ENCODE measurements at places on chromosomes 16 and 17.

- DNase-seq = peak; percentile 4
These were observed 11.6 kb downstream of the MYO19 start for GRCh38 chr17:36523113-36523512.

DNA sequence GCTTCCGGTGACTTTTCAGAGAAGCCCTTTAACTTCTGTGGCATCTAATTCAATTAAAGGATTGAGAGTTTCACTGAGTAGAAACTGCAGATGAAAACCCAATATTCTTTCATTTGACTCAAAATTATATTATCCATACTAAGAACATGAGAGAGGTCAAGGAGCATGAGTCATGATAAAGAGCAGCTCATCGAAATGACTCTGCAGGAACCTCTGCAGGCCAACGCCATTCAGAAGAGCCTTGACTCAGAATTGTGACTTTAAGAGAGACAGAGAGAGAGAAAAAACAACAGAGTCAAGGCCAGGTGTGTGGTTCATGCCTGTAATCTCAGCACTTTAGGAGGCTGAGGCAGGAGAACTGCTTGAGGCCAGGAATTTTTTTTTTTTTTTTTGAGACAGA lies 417.2 kb upstream of the XYLT1 start:
- no peak for DNase-seq

GRCh38 chr17:50346313-50347116 lies 589 bp downstream of the XYLT2 start:
- no peak for DNase-seq

DNA sequence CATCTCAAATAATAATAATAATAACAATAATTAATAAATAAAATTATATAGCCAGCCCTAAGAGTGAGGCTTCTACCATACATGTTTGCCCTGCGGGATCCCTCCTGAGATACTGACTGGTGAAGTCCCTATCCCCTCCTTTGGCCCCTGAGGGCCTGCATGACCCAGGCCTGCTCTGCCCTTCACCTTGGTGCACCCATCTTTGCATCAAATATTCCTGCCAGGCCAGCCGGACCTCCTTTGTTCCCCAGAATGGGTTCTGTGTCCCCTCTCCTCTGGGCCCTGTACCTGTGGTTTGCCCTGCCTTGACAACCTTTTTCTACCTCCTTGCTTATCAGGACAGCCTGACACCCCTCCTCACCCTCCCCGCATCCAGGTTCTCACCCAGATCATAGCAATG lies 2.0 kb upstream of the RNF112 start:
- DNase-seq = no peak

GRCh38 chr16:1319041-1319440 lies 9.6 kb downstream of the UBE2I start:
- DNase-seq = no peak

DNA sequence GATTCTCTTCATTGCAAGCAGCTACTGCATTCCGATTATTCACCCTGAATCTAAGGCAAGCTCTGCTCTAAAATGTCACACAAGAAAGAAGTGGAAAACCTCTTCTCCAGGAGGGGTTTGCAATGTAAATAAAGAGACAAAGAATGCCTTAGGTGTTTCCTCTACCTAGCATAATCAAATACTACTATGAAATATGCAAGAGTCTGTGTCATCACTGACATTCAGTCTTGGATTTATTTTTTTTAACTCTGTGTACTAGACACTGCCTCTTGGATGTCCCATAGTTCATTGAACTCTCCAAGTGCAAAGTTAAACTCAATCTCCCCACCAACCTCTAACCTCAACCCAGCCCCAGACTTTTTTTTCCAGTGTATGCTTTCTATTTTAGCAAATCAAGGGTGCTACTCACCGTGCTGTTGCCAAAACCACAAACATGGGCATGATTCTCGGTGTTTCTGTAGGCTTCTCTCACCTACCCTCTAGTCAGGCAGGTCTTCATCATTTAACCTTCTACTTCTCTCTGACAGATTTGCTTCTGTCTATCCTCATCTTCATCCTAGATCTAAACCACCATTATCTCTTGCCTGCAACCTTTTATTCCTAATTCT lies 329.1 kb downstream of the CDH13 start:
- DNase-seq = no peak

- no peak for DNase-seq
These were observed 4.6 kb downstream of the RAI1 start for GRCh38 chr17:17685775-17686291.

DNA sequence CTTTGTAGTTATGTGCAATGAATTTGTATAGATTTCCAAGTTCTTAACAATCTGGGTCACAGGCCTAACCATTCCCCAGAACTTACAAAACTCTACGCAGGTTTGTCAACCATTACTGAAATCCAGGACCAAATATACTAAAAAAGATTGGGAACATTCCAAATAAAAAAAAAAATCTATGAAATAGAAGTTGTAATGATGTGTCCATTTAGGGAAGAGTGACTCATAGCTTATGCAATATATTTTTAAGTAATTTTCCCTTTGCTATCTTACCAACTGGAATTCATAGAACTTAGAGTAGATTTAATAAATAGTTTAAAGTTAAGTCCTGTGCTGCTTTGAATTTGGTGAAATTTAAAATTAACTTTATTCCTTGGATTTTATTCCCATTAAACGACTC lies 393.2 kb downstream of the PMP22 start:
- no peak for DNase-seq

DNA sequence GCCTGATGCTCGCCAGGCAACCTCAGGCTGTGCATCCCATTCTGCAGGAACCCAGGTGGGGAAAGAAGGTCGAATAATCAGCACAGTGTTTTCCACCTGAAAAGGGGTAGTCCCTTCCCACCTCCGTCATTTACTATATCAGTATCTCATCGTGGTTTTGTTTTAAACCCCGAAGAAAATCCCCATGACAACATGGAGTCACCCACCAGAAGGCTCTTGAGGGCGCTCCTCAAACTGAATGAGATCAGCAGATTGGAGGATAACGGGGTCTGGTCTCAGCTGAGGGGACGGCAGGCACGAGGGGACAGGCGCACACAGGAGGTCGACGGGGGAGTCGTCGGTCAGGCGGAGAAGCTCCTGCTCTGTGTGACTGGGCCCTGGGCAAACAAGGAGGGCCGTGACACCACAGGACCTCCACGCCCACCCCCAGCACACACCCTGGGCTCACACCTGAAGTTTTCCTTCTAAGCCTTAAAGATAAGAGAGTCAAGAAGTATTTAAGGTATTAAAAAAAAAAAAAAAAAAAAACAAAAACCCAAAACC lies 44.2 kb downstream of the MARF1 start:
- no peak for DNase-seq

DNA sequence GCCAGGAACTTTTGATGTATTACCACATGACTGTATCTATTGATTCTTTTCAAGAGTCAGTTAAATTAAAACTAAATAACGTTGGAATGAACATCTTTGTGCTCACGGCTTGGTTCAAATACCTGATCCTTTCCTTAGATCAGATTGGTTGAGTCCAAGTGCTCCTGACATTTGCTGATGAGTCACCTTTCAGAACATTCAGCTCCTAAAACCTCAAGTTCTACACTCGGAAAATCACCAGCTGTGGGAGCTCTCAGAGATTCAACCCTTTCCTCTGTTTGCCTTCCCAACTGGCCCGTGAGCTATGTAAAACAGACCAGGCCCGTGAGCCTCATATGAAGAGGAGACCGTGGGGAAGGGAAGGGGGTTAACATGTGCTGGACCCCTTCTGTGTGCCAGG lies 68.1 kb downstream of the RTN4RL1 start:
- no peak for DNase-seq

DNA sequence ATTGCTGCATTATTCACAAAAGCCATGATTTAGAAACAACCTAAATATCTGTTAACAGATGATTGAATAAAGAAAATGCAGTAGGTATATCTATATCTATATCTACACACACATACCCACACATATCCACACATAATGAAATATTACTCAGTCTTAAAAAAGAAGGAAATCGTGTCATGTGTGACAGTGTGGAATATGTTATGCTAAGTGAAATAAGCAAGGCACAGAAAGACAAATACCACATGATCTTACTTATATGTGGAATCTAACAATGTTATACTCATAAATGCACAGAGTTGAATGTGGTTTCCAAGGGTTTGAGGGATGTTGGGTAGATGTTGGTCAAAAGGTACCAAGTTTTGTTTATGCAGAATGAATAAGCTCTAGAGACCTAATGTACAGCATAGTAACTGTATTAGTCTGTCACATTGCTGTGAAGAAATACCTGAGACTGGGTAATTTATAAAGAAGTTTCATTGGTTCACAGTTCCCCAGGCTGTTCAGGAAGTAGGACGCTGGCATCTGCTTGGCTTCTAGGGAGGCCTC lies 156.1 kb downstream of the FTO start:
- no peak for DNase-seq

DNA sequence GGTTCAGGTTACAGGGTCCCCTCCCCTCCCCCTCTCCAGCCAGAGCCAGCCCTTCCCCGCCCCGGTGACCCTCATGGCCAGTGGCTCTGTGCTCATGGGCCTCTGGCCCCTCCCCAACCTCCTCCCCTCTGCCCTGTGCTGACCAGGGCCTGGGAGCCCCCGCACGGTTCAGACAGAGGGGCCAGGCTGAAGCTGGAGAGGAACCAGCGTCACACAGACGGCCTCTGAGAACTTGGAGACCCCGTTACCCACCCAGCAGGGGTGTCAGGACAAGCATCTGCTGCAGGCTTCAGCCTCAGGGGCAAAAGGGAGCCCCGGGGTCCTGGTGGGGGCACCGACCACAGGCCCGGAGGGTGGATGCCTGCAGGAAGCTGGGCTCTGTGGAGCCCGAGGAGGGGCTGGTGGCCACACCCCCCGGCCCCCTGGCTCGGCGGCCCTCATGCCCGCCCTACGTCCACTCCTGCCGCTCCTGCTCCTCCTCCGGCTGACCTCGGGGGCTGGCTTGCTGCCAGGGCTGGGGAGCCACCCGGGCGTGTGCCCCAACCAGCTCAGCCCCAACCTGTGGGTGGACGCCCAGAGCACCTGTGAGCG lies at the start of gene WFIKKN1:
Gene WFIKKN1 (plus strand): TSS at position 171 of the 591 bp plus-strand sequence. CDS start 269 bp downstream, at position 440.
- no peak for DNase-seq

DNA sequence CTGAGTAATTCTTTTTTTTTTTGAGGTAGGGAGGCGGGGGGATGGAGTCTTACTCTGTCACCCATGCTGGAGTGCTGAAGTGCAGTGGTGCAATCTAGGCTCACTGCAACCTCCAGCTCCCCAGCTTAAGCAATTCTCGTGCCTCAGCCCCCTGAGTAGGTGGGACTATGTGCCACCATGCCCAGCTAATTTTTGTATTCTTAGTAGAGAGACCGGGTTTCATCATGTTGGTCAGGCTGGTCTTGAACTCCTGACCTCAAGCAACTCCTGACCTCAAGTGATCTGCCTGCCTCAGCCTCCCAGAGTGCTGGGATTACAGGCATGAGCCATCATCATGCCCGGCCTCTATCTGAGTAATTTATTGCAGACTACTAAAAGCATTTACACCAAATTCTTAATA lies 19.4 kb downstream of the KPNB1 start:
- no peak for DNase-seq

DNA sequence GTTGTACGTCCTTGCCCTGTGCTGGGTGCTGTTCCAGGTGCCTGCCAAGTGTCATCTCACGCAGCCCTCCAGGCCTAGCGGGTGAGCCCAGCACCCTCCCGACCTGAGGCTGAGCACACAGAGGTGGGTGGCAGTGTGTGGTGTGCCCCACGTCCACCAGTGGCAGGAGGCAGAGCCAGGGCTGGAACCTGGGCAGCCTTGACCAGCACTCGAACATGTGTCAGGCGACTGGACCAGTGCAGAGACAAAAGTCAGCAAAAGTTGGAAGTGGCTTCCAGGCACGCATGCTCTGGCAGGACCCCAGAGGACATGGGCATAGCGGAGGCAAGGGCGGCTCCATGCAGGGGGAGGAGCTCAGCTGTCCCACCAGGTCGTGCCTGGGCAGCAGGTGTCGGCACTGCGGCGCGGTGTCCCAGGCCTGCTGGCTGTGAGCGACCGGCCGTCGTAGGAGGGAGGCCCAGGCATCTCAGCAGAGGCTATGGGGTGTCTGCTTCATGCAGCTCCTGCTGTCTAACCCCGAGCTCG lies 35.8 kb downstream of the COX4I1 start:
- no peak for DNase-seq

DNA sequence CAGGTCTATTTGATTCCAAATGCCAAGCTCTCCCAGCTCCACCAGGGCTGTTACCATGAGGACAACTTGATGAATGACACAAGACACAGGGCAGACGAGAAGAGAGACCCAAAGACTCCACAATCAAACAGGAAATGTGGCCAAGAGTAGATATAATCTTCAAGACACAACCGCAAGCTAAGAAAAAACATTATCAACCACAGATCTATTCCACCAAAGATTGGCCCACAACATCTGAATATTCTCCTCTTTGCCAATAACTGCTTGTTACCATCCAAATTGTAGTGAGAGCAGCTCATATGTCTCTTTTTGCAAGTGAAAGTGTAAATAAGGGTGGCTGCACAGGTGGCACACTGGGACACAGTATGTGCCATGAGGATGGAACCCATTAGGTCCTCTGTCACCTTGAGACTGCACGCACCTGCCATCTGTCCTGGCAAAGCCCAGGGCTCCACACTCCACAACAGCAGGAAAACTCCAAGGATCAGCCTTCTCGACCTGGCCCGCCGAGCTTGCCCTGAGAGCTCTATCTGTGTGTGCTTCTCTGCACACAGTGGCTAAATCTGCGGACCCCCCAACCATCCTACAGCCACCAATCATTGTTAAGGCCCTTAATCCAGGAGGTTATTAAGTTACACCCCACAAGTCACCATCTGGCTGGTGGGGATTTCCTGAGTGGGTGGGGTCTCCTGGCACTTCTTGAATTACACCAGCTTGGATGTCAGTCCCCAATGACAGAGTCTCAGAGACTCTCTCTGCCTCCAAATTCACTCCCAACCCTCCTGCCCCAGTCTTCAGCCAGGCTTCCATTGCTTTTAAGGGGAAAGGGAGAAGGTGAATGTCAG lies 50.5 kb downstream of the DYNLRB2 start:
- peak; percentile 41 for DNase-seq

DNA sequence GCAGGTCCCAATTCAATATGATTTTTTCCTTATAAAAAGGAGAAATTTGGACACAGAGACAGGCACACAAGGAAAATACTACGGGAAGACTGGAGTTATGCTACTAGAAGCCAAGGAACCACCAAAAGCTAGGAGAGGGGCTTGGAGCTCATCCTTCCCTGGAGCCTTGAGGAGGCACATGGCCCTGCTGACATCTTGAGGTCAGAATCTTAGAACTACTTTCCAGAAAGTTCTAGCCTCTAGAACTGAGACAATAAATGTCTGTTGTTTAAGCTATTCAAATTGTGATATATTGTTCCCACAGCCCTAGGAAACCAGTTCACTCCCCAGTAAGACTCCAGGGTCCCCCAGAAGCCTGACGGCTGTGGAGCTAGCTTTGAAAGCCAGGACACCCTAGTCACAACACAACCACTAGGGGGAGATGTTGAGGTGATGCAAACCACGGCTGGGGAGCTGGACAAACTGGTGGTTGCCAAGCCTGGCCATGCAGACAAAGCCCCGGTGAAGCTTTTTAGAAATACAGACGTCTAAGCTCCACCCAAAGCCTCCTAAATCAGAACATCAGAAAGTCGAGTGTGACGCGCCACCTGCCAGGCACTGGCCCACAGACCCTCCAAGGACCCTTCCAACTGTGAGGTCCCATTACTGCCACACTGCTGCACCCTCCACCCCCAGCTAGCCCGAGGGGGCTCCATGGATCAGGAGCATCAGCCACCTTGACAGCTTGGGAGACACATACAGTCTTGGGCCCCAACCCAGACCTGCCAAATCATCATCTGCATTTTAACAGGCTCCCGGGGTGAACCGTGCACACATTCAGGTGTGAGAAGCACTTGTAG lies 106.4 kb downstream of the SLC39A11 start:
- DNase-seq = no peak

- DNase-seq = no peak
These were observed 70.4 kb downstream of the KSR1 start for GRCh38 chr17:27526604-27527002.

GRCh38 chr17:11643851-11644250 lies 45.6 kb downstream of the DNAH9 start:
- DNase-seq = no peak

Measured in NCI-H2171 (cell line).